ENCODE measurements at places on chromosomes 1 and 21.
A peak's percentile ranks its signal among the peaks of the same experiment; 100 is the strongest.

- DNase-seq = no peak
Measured at GRCh38 chr1:183652547-183653461, at the start of gene APOBEC4. APOBEC4 (minus strand) TSS chr1:183653316; CDS start chr1:183648781, 4,535 bp downstream.

DNA sequence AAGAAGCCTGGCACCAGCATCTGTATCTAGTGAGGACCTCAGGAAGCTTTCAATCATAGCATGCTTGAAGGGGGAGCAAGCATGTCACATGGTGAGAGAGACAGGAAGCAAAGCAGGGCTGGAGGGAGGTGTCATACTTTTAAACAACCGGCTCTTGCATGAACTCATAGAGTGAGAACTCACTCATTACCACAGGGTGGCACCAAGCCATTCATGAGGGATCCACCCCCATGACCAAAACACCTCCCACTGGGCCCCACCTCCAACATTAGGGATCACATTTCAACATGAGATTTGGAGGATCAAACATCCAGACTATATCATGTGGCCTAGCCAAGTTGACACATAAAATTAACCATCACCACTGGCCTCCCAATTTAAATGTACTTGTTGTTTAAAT lies 125.1 kb upstream of the KCND3 start:
- no peak for DNase-seq

GRCh38 chr1:217135569-217135915 lies 412.3 kb upstream of the ESRRG start:
- DNase-seq = peak; percentile 75

- DNase-seq = no peak
Measured at GRCh38 chr1:241495741-241496140, 23.8 kb downstream of the FH start.

- DNase-seq = no peak
Measured at GRCh38 chr1:62281922-62282555, 37.2 kb downstream of the KANK4 start.

GRCh38 chr1:36645867-36646266 lies 163.2 kb upstream of the CSF3R start:
- DNase-seq = no peak

DNA sequence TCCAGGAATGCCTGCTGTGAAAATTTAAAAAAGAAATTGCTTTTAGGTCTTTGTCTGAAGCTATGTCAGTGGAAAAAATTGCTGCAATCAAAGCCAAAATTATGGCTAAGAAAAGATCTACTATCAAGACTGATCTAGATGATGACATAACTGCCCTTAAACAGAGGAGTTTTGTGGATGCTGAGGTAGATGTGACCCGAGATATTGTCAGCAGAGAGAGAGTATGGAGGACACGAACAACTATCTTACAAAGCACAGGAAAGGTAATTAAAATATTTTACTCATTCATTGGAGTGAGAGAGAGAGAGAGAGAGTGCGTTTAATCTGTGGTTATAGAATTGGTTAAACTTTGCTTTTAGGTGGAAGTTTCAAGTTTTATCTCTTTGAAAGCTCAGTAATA lies 20.0 kb downstream of the CDC73 start:
- no peak for DNase-seq

DNA sequence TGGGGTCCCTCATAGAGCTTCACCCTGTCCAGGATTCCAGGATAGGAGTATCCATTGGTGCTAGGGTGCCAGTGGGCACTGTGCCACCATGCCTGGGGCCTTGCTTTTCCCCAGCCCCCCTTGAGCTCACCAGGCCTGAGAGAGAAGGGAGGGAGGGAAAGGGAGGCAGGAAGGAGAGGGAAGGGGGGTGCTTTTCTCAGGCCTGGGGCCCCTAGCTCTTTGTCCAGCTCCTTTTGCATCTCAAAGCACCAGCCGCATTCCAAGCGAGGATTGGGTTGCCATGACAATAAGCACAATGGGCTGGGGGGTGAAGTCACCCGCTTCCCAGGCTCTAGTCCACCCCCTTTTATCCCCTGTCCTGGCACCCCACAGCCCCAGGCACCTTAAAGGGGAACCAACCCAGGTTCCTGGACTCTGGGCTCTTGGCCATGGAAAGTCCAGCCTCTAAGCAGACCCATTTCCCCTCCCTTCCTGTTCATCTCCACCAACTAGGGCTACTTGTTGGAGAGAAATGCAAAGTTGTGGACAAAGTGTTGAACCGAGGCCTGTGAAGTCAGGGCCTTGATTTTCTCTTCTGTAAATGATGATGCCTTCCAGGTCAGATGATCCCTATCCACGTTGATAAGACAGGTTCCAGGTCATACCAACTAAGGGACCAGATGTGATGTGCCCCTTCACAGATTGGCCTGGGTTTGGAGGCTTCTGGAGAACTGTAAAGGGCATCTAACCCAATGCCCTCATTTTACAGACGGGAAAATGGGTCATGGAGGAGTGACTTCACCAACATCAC lies 11.4 kb downstream of the THBS3 start:
- no peak for DNase-seq

- no peak for DNase-seq
Measured at GRCh38 chr1:27292106-27292505, 29.9 kb upstream of the TMEM222 start.

GRCh38 chr1:245810181-245810769 lies 655.5 kb downstream of the KIF26B start:
- no peak for DNase-seq

GRCh38 chr1:21911205-21912001 lies 25.7 kb downstream of the HSPG2 start:
- no peak for DNase-seq

- DNase-seq = no peak
Measured at GRCh38 chr1:234866007-234866866, 256.3 kb upstream of the IRF2BP2 start.

DNA sequence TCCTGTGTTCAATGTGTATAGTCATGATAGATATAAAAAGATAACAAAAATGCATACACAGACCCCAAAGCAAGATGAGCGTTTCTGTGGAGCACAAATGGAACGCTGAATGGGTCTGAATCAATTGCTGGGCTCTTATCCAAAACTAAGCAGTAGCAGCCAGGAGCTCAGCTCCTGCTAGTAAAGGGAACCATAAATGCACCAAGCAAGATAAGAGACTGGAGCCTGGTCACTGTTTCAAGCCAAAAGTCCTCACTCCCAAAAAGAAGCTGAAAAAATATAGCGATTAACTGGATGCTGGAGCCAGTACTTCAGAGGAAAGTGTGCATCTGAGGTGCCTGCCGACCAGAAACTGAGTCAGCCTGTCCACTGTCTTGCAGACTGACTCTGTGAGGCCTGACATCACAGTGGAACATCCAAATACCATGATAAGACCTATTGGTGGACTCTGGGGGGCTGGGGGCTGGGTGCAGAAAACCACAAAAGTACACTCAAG lies 68.9 kb downstream of the LRRC8C start:
- DNase-seq = no peak

DNA sequence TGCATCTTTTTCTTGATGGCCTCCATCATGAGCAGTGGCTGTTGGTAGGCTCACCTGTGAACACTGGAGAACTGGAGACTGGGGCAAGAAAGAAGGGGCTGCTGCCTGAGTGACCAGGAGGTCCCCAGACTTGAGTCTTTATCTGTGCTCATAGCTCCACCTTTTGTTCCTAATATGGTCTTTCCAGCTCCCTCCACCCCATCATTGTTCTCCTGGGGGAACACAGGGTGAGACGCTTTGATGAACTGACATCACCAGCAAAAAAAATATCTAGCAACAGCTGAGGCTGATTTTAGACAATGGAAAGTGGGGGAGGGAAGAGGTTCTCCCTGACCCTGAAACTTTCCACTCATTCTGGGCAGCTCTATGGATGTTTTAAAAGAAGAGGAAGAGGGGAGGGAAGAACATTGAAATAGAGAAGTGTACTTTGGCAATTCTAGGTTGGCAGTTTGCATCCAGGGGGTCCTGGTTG lies at the start of gene TPM3:
Gene TPM3, minus strand, starts transcription at position 111 of the 472 bp plus-strand sequence. Its CDS starts 82 bp downstream, at position 29.
- no peak for DNase-seq

GRCh38 chr1:213782941-213783672 lies 204.7 kb upstream of the PROX1 start:
- no peak for DNase-seq

- no peak for DNase-seq
Measured at GRCh38 chr1:158290321-158290844, 660 bp downstream of the CD1C start.

DNA sequence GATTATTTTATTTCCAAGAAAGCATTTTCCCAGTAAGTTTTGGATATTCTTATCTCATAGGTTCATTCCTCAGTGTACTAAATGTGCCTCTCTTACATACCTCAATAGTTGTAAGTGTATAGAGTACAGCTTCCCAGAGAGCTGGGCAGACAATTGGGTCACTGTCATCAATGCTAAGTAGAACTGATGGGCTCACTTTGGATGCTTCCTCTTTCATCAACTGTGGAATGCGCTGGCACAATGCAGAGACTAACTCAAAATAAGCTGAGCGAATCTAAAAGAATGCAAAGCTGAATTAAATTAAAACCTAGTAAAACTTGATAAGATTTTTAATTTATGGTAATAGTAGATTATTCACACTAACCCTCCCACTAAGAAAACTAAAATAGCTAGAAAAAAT lies 21.5 kb downstream of the LTN1 start:
- no peak for DNase-seq

GRCh38 chr1:52901384-52901783 lies 20.2 kb downstream of the ECHDC2 start:
- DNase-seq = no peak

DNA sequence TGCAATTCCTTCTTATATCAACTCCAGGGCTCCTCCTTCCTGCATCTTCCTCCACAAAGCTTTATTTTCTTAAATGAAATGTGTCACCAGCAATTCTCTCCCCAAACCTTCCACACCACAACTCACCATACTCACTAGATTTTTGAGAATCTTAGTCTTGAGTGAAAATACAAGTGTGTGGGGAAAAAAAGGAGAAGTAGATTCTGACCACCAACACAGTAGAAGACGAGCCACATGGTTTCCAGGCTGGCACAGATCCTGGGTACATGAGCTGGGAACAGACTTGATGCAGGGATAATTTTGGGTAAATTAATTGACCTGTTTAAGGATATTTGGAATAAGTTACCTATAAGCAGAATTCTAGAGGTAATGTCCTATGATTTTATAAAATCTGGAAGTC lies 72.8 kb upstream of the KCNJ15 start:
- no peak for DNase-seq

GRCh38 chr1:86993269-86993985 lies 79.0 kb downstream of the HS2ST1 start:
- no peak for DNase-seq

DNA sequence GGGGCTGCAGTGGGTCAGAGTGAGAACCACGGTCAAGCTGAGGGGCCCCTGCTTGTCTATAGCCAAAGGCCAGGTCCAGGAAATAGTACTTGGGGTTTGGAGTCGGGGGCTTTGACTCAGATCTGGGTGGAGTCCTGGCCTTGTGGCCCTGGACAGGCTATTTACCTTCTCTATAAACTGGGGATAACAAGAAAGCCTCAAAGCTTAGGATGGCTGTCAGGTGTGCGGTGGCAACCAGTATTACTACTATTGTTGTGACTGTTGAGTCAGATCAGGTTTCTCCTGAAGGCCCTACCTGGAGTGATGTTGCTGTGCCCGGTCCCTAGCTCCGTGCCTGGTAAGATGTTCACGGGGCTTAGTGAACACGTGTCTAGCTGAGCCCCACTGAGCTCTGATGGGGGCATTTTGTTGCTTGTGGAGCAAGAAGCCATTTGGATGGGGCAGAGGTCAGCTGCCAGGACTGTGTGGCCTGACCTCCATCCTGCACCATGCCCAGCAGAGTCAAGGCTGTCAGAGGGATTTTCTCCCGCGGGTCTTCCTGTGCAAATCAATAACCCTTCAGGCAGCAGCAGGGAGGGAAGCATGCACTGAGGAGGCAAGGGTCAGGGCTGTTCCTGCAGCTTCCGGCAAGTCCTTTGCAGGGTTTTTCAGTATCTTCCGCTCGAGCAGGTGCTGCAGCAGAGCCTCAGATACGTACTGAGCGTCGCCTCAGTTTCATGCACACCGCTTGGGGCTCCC lies 170.3 kb downstream of the CAMTA1 start:
- DNase-seq = no peak

- DNase-seq = no peak
Measured at GRCh38 chr1:29390075-29390474, 153.8 kb downstream of the PTPRU start.

GRCh38 chr1:90220941-90221693 lies 226.2 kb downstream of the ZNF326 start:
- DNase-seq = peak; percentile 51

- DNase-seq = no peak
Measured at GRCh38 chr1:145991735-145992412, 4.5 kb downstream of the TXNIP start.

GRCh38 chr21:37936010-37936785 lies 19.9 kb upstream of the KCNJ6 start:
- no peak for DNase-seq

- DNase-seq = no peak
Measured at GRCh38 chr1:230073371-230074035, 6.5 kb downstream of the GALNT2 start.

GRCh38 chr1:1082776-1083415 lies 8.8 kb upstream of the RNF223 start:
- no peak for DNase-seq

- DNase-seq = peak; percentile 77
Measured at GRCh38 chr1:50422946-50423669, at the start of gene DMRTA2. DMRTA2 (minus strand) TSS chr1:50423443; CDS start chr1:50421536, 1,907 bp downstream.

DNA sequence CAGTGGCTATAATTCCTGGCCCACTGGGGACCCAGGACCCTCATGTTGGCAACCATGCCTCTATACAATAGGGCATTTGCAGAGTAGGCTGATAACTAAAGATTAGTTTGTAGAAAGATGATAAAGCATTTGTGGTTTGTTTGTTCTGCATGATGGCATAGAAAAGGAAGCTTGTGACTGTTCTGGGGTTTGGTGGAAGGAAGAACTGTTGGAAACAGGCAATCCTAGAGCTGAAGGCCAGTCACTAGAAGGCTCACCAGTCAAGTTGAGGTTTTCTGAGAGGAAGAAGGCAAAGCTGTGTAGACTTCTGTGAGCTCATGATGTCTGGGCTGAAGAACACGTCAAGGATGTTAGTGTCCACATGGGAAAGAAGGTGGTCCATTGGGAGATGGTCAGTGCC lies 140.3 kb upstream of the VANGL1 start:
- DNase-seq = no peak

DNA sequence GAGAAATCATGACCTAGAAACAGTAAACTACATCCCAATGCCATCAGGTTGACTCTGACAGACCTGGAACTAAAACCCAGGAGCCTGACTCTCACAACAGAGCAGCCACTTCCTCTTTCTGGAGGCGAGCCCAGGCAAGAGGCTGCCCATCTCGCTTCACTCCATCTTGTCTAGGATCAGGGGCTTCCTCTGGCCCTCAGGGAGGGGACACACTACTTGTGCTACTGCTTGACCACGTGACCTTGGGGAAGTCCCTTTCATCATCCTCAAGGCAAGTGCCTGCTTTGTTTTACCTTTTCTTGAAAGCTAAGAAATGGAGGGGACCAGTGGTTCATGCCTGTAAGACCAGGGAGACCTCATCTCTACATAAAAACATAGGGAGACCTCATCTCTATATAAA lies 2.6 kb upstream of the TENT5B start:
- DNase-seq = no peak
